ENCODE measurements at places on chromosomes 1 and 21.

- DNase-seq, result no peak
Observed at GRCh38 chr1:219442611-219443061, 170.3 kb downstream of the ZC3H11B start.

DNA sequence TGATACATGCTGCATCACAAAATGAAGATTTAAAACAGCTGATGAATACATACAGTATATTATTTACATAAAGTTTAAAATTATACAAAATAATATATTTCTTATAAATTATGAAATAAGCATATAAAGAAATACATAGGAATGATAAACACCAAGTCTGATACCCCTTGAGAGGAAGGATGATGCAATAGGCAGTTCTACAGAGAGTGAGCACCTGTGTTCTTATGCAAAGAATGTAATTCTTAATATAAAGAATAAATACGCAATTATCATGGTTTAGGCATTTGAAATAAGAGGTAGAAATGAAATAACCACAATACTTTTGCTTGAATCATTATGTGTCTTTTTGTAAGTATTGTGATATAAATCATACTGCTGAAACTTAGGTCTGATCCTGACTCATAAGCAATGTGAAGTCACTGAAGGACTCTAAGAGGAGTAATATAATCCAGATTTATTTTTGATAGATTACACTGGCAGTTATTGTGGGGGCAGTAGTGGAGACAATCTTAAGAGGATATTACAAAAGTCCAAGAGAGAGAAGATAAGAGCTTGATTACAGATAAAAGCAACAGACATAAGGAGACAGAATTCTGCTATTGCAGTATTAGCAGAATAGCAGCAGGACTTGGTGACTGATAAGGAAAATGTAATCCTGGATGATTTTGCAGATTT lies 39.0 kb downstream of the TTLL7 start:
- DNase-seq, result no peak

GRCh38 chr21:33844890-33845205 lies 70.8 kb downstream of the ATP5PO start:
- DNase-seq, result no peak

DNA sequence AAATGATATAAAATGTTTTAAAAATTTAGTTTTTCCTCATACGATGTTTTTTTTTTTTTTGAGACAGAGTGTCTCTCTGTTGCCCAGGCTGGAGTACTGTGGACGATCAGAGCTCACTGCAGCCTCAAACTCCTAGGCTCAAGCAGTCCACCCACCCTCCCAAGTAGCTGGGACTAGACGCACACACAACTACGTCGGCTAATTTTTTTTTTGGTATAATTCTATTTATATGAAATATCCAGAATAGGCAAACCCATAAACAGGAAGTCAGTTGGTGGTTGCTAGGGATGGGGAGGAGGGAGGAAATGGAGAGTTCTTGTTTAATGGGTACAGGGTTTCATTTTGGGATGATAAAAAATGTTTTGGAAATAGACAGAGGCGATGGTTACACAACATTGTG lies 56.5 kb downstream of the WARS2 start:
- no peak for DNase-seq

GRCh38 chr1:119948342-119949214 lies 52.3 kb upstream of the ADAM30 start:
- DNase-seq, result peak; percentile 81

- DNase-seq, result no peak
Observed at GRCh38 chr1:23864801-23865542, 3.1 kb downstream of the FUCA1 start.

DNA sequence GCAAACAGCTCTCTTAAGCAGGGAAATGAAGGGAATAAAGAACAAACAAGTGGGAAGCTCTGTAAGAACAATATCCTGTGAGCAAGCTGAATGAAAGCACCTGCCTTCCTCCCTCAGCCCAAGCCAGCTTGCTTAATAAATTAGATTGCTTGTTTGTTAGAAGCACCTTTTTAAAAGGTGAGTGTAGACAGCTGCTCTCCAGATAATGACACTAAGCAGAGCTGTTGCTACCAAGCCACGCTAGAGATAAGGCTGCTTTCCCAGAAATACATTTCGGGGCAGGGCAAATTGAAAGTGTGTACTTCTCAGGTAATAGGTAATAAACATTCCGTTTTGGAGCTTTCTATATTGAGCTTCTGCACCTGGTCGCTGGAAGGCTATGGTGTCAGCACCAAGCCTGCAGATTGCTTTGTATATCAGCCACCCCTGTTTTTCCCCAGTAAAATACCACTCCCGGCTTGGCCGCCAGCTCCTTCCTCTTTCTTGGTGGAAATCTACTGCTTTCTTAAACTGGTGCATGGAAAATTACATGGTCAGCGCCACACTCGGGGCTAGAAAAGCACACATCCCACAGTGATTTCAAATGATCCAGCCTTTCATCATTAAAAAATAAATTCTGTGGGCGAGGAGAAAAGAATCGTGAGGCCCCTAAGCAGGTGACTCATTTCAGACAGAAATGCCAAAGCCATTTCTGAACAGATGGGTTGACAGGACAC lies 151.3 kb downstream of the ETS2 start:
- no peak for DNase-seq

GRCh38 chr21:15839026-15839425 lies 109.2 kb downstream of the USP25 start:
- DNase-seq, result no peak

- peak; percentile 54 for DNase-seq
Observed at GRCh38 chr1:235513495-235514366, 9.5 kb upstream of the B3GALNT2 start.

GRCh38 chr1:44812822-44813543 lies 4.7 kb downstream of the BTBD19 start:
- DNase-seq, result no peak

DNA sequence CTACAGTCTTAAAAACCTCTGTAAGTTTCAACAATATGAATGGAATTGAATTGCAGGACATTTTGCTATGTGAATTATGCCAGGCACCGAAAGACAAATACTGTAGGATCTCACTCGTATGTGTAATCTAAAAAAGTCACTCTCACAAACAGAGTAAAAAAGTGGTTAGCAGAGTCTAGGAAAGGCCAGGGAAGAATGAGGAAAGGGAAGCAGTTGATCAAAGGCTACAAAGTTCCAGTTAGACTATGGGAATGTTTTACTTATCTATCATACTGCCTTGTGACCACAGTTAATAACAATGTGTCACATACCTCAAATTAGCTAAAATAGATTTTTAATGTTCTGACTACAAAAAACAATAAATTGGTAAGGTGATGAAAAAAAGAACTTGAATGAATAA lies 565.4 kb upstream of the BRINP3 start:
- DNase-seq, result no peak

DNA sequence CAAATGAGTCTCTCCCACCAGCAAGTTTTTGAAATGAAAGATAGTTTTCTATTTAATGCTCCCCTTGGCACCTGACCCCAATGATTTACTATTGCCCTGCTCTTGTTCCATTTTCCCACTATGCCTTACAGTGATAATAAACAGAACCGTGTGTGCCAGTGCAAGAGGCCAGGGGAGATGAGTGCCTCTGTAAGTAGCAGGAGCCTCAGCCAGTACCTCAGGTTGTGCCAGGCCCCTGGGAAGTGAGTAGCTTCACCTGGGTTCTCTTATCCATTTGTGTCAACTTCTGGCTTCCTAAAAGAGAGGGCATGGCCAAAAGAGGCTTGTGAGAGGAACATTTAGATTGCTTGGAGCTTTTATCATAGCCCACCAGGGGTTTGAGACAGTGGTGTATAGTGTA lies 3.4 kb upstream of the ROR1 start:
- DNase-seq, result no peak

DNA sequence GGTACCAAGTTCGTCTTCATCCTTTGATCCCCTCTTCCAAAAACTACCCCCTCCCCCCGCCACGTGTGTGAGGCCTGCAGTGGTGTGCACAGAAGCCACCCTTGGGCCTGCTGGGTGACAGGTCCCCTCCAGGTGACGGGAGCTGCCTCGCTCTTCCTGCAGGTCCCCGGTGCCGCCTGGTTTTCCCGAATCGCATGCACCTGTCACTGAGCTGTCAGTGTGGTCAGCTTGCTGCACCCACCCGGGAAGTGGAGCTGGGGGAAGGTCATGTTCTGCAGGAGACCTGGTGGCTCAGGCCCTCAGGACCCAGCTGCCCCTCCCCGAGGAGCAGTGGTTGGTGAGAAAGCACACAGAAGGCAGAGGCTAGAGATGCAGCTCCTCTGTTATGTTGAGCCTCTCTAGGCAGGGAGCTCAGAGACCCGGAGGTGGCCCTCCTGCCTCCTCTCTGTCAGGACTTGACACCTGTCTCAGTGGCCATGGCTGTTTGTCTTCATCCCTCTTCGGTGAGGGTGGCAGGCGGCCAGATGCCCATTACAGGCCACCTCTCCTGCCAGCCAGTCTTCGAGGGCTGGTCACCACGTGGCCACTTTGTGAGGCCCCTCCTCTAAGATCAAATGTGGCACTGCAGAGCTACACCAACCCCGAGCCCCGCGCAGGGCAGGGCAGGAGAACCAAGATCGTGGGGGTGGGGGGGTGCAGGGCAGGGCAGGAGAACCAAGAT lies 60.9 kb downstream of the SKI start:
- DNase-seq, result no peak

- no peak for DNase-seq
Observed at GRCh38 chr21:19353256-19353655, 949.7 kb upstream of the TMPRSS15 start.

GRCh38 chr1:13759072-13759471 lies 59.1 kb downstream of the PRDM2 start:
- no peak for DNase-seq

GRCh38 chr1:151196292-151196800 lies 2.0 kb upstream of the PIP5K1A start:
- peak; percentile 82 for DNase-seq

DNA sequence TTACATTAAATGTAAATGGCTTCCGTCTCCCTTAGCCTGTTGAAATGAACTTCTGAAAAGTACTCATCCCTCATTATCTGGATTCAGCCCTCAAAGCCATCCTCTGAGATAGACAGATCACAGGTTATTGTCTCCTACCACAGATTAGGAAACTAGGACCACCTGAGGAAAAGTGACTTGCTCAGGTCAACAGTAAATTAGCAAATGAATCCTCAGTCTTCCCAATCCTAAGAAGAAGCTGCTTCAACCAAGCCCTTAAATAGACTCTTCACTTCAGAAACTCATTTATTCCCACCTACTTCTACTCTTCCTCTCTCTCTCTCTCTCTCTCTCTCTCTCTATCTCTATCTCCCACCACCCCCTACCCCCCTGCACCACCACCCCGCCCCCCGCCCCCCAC lies 152.3 kb downstream of the DMRTA2 start:
- no peak for DNase-seq

DNA sequence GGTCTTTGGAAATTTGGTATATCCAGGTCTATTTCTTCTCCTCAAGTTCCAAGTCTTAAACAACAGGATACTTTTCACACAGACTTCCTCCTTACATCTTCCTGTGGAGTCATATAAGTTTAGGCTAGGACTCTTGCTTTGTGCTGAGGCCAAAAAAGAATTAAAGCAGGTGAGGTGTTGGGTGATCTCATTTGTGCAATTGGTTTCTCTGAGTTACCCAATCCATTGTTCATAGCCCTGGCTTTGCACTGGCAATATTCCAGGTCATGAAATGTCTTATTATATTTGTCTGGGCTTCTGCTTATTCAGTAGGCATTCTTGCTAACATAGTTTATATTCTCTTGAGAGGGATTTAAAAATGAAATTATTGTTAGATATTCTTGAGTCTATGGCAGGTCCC lies 14.1 kb upstream of the KIAA0040 start:
- no peak for DNase-seq

DNA sequence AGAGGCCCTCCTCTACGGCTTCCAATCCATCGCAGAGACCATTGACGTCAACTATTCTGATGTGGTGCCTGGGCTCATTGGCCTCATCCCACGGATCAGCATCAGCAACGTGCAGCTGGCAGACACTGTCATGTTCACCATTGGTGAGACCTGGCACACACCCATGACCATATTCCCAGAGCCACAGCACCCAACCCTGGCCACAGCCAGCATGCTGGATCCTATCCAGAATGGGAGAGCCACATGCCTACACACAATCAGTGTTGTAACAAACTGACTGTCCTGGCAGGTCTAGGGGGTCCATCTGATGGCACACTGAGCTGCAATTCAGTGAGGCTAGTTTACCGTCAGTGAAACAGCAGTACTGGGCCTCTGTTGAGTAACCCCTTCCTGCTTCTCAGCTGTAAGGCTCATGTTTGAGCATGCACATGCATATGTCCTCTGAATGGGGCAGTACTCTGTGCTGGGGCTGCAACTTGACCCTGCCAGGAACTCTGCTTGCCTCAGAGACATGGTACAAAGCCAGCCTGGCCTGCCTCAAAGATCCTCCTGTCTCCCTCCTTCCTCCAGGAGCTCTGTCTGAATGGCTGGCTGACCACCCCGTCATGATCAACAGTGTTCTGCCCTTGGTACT lies 10.8 kb downstream of the IPO13 start:
- DNase-seq, result no peak

- DNase-seq, result peak; percentile 44
Observed at GRCh38 chr1:98053471-98054366, 132.9 kb upstream of the DPYD start.

- no peak for DNase-seq
Observed at GRCh38 chr1:224054611-224055010, 59.3 kb upstream of the FBXO28 start.

GRCh38 chr1:208857465-208857864 lies 613.3 kb upstream of the PLXNA2 start:
- no peak for DNase-seq

- no peak for DNase-seq
Observed at GRCh38 chr1:115839029-115839678, 1.8 kb downstream of the NHLH2 start.

- DNase-seq, result peak; percentile 3
Observed at GRCh38 chr1:198443365-198444233, 96.9 kb downstream of the ATP6V1G3 start.

DNA sequence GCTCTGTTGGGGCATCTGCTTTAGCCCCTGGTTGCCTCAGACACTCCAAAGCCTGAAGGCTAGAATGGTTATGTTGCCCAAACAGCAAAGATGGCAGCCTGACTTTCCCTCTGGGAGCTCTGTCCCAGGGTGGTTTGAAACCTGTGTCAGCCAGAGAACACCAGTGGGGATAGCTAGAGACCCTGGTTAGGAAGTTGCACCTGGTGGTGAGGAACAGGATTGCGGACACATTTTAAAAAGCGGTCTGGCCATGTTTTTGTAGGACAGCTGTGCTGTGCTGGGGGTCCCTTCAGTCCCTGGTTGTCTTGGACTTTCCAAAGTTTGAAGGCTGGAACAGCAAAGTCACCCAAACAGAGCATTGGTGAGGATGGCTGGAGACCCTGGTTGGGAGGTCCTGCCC lies 87.8 kb downstream of the DNM3 start:
- DNase-seq, result no peak

GRCh38 chr1:24911651-24912155 lies 18.4 kb downstream of the RUNX3 start:
- DNase-seq, result no peak

GRCh38 chr1:53390261-53390660 lies 62.4 kb upstream of the LRP8 start:
- no peak for DNase-seq

GRCh38 chr1:56542651-56543050 lies 36.7 kb downstream of the PLPP3 start:
- DNase-seq, result no peak

- peak; percentile 35 for DNase-seq
Observed at GRCh38 chr1:1788646-1789431, 10.6 kb upstream of the NADK start.

- DNase-seq, result no peak
Observed at GRCh38 chr1:226956942-226957713, 17.0 kb downstream of the COQ8A start.

- DNase-seq, result no peak
Observed at GRCh38 chr1:226656601-226657277, 82.3 kb downstream of the ITPKB start.

Measured in K562 (cell line).